ENCODE measurements at places on chromosomes 3 and 15.

DNA sequence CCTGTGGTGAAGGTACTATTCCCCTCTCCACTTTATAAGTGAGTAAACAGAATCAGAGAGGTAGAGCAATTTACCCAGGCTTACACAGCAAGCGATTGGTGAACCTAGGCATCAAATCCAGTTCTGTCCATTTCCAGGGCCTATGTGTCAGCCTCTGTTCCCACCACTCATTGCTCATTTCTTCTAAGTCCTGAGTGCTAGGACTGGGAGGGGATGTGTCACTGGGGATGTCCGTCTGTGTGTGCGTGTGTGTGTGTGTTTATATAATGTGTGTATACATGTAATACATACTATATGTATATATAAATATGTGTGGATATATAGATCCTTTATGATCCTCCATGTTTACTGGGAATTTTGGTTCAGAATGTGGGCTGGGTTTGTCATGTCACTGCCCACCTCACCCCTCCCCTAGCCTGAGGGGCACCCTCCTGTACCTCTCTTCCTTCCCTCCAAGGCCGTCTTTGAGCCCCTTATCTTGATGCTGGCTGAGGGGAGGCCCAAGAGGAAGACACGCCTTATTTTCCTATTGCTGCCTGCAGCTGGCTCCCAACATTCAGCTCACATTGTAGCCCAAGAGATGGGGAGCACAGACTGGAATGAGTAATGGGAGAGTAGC lies 2.1 kb downstream of the TMEM43 start:
- no peak for DNase-seq

GRCh38 chr3:140270329-140270728 lies 335.3 kb downstream of the CLSTN2 start:
- DNase-seq, result no peak

DNA sequence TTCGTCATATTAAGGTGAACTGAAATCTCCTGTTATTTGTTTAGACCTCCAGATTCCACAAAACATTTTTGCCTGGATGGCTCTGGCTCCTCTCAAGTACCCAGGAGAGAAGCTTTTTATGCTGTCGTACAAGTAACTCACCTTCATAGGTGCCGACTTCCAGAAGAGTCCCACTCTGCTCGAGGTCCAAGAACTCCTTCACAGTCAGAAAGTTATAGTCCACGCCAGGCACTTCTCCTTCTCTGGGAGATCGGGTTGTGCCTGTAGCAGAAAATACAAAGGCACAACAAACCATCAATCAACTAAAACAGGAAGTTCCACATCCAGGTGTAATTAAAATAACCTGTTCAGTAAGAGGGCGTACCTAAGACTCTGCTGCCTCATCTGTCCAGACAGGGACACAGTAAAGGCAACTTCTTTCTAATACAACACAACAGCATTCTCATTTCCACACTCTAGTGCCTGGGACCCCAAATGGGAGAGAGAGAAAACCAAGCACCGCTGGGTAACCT lies 545.3 kb downstream of the MAGI1 start:
- DNase-seq, result no peak

DNA sequence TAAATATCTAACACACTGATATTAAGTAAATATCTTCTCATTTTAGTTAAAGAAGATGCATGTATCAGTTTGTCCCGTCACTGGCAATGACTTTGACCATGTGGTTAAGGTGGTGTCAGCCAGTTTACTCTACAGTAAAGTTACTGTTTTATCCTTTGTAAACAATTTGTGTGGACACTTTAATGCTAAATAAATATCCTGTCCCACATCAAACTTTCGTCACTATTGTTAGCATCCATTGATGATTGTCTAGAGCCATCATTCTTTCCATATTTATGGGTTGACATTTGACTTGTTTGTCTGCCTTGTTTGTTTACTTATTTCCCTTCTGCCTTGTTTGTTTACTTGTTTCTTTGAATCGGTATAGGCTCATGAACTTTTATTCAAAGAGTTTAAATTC lies 11.0 kb upstream of the GPD1L start:
- DNase-seq, result no peak

DNA sequence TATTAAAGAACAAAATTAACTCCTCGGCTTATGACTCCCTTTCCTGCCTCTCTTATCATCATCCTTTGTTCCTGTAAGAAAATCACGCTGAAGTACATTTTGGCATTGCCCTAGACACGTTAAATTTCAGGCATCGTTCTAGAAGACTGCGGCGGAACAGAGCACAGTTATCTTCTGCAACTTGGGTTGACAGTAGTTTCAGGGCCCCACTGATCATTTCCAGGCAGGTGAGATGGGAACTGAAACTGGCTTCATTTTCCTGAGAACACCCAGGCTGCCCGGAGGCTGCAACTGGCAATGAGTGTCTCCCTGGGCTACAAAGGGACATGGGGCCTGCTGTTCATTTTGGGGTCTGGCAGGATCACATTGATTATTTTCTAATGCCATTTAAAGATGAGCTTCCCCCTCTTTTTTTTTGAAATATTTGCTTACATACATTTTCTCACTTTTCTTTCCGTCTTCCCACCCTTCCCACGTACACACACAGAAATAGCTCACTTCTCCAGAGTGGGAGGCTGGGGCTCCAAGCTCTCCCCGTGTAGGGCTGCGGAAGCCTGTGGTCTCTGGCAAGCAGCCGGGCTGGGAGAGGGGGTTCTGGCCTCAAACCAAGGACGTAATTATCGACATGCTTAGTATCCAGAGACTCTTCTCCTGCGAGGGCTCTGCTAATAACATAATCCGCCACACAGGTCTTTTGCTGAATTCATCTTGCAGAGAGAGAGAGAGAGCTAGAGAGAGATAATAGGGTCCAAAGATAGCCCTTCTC lies 267.4 kb downstream of the ABHD5 start:
- no peak for DNase-seq

DNA sequence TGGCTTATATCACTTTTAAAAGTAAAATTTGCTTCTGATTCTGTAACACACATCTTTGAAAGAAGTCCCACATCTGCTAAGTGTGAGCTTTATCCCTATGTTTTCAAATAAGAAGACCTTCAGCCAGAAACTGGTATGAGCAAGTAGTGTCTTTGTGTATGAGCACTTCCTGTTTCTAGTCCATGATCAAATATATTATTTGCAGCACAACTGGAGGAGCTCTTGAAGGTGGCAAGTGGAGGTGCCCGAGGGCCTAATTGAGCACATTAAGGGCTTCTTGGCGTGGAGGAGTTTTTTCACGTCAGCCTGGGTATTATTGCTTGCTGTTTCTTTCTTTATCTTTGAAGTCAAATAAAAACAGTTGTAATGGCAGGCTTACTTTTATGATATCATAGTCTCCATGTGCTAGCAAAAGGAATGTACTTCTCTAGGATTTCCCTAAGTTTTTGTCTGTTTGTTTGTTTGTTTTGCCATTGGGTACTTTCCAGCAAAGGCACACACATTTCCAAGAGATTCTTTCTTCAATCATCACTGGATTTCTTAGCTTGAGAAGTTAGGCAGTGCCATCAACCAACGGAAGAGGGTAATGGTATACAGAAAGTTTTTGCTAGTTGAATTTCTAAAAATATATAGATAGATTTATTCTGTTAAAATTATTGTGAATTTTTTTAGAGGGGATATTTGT lies 68.1 kb downstream of the MEIS2 start:
- no peak for DNase-seq

- no peak for DNase-seq
These were observed 508.8 kb downstream of the RBMS3 start for GRCh38 chr3:29789686-29790085.

- no peak for DNase-seq
These were observed 170.3 kb downstream of the CHDH start for GRCh38 chr3:53675942-53676341.

- DNase-seq, result peak; percentile 54
These were observed 10.5 kb downstream of the FILIP1L start for GRCh38 chr3:100103558-100104441.

GRCh38 chr3:139893963-139894642 lies 40.9 kb upstream of the CLSTN2 start:
- DNase-seq, result no peak

DNA sequence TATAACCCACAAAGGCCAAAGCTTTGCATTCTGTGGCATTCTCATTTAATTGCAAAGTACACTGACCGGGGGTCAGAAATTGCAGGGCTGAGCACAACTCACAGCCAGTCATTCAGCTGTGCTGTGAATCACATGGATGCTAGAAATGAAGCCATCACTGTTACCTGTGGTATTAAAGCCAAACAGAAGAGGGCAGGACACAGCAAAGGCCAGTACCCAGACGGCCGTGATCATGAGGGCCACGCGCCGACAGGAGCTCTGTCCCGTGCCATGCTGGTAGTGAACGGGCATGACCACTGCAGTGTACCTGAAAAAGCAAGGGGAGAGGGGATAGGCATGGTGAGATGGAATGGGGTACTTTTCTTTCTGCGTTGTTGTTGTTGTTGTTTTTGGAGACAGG lies 31.6 kb downstream of the DRD3 start:
- no peak for DNase-seq

DNA sequence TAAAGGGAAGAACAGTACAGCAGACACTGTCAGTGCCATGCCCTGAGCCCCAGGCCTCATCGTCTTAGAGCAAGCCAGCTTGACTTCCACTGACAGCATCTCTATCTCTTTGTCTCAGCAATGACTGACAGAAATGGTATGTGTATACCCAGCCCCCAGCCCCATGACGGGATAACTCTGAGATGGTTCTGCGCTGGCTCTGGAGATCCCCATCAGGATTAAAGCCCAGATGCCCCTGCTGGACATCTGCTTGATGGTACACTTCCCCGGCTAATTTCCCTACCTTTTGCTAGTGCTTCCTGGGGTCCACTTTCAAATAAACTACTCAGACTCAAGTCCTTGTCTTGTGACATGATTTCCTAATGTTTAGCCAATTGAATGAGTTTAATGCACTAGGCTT lies 7.6 kb downstream of the NMNAT3 start:
- DNase-seq, result no peak

DNA sequence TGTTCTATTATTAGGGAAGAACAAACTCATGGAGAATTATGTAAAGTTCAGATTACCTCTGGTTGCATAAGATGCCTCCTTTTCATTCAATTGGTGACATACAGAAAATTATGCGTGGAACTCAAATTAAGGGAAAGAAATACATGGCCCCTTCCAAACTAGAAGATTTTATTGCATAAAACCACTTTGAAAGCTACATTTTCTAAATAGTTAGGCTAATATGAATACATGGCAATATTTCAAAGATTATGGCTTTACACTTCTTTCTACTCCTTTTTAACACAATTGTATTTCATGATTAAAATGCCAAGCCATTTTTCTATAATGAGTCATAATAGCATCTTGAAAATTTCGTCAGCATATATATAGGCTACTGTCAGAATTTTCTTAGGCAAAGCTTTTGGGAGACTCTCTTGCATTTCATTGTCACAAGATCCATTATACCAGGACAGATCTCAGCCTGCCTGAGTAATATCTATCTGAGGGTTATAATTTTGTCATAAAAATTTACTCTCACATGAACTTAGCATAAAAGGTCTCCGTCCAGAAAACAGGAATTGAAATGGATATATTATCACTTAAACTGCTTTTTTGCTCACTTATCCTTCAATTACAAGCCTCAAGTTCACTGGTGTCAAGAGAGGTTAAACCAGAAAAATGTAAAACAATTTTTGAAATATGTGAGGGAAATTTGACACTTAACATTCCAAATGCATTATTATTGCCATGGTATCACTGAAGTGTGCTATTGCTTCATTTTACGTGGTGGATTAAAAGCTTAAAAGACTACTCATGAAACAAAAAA lies 37.1 kb downstream of the CPA3 start:
- DNase-seq, result no peak

DNA sequence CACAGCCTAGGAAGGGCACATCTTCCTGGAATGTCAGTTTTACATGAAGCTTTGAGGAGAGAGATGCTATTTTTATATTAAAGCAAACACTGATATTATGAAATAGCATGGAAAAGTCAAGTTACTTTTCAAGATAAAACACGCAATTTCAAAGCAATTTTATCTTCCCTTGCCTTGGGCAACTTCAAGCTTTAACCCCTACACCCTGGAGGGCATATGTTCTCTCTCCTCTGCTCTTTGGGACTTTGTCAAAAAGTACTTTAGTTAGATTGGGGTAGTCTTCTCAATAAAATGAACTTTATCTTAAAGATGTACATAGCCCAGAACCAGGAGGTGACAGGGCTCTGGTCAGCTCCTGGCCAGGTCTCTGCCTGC lies 86.9 kb upstream of the PLXNA1 start:
- DNase-seq, result no peak

GRCh38 chr3:57756528-57757401 lies 656 bp downstream of the SLMAP start:
- peak; percentile 63 for DNase-seq

DNA sequence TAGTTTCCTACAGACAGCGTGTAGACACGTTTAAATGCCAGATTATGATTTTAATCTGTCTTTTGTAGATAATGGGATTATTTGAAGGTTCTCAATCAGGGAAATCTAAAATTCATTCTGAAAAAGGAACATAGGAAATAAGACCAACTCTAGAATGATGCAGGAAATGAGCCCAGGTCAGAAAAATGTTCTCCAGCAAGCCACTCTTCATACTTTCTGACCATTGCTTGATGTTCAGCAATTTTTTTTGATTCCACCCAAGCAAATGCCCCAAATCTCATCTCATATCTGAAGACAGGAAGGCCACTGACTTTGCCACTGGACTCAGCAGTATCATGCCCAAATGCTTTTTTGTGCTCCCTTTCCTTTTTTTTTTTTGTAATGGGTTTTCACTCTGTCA lies 373.4 kb downstream of the LPP start:
- DNase-seq, result no peak

- no peak for DNase-seq
These were observed 51.5 kb downstream of the MYL3 start for GRCh38 chr3:46811615-46812236.

DNA sequence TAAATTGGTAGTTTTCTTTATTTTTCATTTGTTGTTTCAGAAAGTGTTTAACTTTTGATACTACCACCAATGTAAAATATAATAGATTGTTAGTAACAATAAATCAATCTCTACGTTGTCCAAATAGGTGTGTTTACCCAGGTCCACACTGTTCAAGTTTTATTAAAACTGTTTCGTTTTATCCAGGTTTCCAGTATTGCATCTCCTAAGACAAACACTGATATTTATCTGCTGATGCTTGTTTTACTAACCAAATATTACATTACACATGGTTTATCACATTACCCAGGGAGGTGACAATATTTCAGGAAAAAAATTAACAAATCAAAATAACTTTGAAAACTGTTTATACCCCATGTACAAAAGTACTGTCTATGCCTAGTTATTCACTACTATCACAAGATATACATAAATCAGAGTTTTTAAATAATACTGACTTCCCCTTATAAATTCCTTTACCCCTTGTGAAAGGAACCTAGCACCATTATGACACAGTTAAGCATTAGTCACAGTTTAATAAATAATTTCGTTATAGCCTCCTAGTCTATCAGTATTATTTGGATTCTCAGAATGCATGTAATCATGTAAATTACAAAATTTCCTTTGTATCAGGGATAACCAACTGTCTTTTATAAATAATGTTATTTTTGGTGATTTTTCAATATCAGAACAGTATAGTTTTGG lies 205.3 kb downstream of the ZBTB20 start:
- no peak for DNase-seq

GRCh38 chr3:88535563-88535962 lies 385.8 kb downstream of the C3orf38 start:
- DNase-seq, result no peak

GRCh38 chr3:144263706-144264105 lies 292.1 kb downstream of the DIPK2A start:
- no peak for DNase-seq

- DNase-seq, result no peak
These were observed 39.1 kb downstream of the MESD start for GRCh38 chr15:80950291-80951078.

GRCh38 chr3:122247087-122247824 lies 63.8 kb downstream of the CASR start:
- DNase-seq, result no peak
